ENCODE measurements at places on chromosomes 2 and 18.

DNA sequence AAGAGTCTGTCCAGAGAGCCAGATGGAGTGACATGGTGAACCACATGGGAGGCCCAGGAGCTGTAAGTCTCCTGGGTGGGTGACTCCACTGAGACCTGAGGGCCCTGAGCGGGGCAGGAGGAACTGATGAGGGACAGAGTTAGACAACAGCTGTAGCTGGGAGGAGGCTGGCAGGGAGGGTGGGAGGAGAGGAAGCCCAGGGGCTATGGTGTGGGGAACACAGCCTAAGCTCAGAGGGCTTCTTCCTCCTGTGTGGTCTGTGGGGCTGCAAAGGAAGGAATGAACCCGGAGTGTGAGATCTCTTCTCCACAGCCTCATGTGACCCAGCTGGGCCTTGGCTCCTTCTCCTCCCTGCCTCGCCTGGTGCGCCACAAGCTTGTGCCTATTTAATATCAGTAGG is 395.6 kb upstream of the HS6ST1 start:
- no peak for DNase-seq

GRCh38 chr2:211259831-211260476 is 703.6 kb downstream of the CPS1 start:
- DNase-seq = no peak

GRCh38 chr2:68935471-68935870 is 17.2 kb downstream of the GKN2 start:
- no peak for DNase-seq

- DNase-seq = no peak
These were observed 119.4 kb upstream of the HS6ST1 start for GRCh38 chr2:128438091-128438490.

- no peak for DNase-seq
These were observed 516.9 kb downstream of the ARHGAP15 start for GRCh38 chr2:143645921-143646645.

DNA sequence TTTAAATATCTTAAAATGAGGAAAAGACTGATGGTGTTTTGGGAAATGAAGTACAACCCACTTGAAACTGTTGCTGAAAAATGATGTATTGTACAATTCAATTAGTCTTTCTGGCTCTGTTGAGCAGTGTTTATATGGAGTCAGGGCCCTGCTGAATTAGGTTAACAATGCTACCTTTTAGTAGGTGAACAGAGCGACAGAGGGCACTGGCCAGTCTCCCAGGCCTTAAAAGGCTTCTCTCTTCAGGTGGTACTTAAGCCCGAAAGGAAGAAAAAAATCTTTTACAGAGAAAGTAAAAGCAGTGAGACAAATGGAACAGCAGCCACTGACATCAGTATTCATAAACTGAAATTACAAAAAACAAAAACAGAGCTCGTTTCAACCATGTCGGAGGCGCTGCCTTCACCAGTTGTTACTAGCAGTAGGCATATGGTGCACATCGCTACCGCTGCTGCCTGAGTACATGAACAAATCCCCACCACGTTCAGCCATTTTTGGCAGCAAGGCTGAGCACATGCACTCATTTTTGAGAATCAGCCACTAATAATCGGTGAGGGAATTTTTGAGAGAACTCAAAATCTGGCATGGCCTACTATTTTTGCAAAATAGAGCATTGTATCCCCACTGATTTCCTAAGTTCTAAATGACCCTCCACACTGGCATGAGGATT is 91.8 kb downstream of the PLEKHM3 start:
- DNase-seq = no peak

DNA sequence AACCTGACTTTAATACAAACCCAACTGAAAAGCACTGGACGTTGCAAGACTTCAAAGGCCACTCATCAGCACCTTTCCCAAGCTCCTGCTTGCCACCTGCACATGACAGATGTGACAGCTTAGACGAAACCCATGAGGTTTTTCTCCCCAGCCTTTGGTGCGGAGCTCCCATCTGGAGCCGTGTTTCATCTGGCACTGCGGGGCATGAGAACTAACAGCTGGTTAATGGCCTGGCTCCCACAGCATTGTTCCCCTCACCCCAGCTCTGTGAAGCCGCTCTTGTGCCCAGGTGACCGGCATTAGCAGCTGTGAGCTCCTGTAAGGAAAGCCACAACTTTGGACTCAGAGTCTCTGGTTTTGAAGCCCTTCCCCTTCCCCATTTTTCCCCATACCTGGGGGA is 50.9 kb downstream of the GALR1 start:
- no peak for DNase-seq

DNA sequence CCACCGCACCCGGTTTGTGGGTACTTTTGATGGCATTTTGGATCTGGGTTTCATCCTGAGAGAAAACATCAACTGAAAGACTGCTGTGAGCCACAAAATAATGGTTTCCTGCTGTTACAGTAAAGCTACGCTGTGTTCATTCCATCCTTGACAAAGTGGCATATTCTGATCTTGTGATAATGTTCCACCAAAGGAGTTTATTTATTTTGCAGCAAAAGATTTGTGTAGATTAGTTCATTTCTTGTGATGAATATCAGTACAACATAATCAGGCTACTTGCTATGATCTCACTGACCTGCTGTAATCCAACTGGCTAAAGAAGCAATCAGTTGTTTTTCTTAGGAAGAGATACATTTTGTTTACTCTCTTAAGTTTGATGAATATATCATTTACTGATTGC is 45.0 kb downstream of the EEF1B2 start:
- no peak for DNase-seq

GRCh38 chr2:66512626-66513025 is 77.7 kb downstream of the MEIS1 start:
- DNase-seq = no peak

DNA sequence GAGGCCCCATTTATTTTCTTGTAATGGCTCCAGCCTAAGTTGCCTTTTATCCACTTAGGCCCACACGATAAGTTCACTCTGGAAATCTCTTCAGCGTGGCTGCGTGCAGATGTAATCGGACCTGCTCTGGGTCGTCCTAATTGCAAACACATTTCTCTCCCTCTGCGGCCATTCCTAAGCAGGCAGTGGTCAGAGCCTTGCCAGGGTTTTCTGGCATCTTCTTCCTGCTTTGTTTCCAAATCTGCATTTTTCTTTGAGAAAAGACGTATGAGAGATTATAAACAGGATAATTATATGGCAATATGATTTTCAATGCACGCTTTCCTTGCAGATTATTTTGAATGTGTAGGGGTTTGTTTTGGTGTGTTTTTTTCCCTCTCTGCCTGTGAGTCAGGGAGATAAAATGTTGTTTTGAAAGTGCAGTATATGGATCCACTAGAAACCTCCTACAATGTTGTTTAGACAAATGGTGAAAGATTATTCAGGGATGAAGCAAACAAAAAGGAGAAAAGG is 239.4 kb upstream of the TANK start:
- DNase-seq = no peak

- DNase-seq = no peak
These were observed 49.4 kb upstream of the PKDCC start for GRCh38 chr2:41998186-41999127.

DNA sequence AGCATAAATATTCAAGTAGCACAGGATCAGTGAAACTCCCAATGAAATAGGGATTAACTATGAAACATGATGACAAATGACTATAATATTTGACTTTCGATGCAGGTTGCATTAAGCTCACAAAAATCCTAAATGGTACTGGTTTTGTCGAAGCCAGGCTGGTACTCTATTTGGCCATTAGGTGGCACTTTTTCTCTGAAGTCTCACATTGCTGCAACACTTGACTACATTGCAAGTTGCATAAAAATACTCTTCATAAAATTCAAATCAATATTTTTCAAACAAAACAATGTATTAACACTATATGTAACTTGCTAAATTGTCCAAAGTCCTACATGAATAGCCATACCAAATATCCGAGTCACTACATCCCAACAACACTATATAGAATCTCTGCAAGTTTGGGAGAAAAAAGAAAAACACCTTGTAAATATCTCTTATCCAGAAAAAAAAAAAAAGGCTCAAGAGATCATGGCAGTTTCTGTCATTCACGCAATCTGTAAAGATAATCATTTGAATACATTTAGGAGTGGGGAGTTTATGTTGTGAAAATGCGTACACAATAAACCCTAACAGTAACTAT is 9.5 kb downstream of the RTTN start:
- DNase-seq = no peak

DNA sequence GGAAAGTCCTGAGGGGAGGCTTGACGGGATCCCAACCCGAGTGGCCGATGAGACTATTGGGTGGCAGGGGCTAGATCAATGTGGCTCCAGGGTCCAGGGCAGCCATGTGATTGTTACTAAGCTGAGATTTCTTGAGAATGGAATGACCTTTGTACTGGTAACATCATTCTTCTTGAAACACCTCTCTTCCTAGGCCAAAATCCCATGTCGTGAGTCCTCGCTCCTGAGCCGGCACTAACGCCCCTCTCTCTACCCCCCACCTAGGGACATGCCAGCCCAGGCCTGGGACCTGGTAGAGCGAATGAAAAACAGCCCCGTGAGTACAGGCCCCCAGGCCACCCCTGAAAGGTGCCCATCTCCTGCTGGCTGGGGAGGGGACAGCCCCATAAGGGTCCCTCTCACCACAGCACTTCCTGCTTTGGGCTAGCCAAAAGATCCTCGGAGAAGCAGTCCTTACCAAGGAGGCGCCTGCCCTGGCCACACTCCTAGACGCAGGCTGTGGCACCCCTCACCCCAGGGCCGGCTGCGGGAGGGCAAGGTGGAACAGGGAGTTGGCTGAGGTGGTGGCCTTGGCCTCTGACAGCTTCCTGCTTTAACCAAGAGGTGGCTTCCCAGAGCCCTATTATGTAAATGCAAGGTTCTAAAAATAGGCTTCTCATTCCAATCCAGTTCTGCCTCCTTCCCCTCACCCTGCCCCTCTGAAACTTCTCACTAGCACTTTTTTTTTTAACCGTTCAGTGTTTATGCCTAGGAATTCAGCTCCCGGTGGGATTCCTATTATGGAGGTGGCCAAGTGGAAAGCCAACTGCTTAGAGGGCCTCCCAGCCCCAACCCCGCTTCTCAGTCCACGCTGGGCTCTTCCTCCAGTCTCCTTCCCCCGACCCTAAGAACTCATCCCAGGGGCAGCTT is 126.6 kb upstream of the PPP1CB start:
- no peak for DNase-seq

- DNase-seq = no peak
These were observed 209.5 kb downstream of the DPP10 start for GRCh38 chr2:114651933-114652332.
